ENCODE measurements at places on chromosomes 6 and 20.

DNA sequence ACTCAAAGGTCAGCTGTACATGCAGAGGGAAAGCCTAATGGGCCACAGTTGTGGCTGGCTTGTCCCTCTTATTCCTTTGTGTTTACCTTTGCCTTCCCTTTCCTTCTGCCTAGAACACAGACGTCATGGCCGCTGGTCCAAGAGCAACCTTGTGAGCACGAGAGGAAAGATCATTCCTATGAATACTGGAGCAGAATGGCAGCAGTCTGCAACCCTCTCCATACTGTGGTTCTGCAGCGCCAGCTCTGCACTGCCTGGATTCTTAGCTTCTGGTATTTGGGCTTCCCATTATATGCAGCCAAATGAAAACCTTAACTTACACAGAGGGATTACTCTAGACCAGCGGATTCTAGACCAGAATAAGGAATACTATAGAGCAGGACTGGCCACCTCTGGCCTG is 12.4 kb downstream of the TBC1D7 start:
- no peak for DNase-seq

DNA sequence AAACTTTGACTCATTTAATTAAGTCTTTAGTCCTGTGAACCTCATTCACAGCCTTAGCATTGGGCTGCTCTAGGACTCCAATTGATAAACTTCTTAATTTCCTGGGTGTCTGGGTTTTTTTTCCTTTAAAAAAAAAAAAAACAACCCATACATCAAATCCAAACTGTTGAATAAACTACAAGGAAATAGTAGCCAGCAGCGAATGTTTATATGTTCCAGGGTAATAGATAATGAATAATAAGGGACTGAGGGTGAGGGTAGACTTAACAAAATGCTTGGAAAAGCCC is 563.5 kb upstream of the AGPAT4 start:
- no peak for DNase-seq

GRCh38 chr6:39365281-39366074 is 43.0 kb upstream of the KCNK16 start:
- peak; percentile 77 for DNase-seq

- peak; percentile 65 for DNase-seq
These were observed 56.8 kb downstream of the NCOA3 start for GRCh38 chr20:47558295-47559066.

DNA sequence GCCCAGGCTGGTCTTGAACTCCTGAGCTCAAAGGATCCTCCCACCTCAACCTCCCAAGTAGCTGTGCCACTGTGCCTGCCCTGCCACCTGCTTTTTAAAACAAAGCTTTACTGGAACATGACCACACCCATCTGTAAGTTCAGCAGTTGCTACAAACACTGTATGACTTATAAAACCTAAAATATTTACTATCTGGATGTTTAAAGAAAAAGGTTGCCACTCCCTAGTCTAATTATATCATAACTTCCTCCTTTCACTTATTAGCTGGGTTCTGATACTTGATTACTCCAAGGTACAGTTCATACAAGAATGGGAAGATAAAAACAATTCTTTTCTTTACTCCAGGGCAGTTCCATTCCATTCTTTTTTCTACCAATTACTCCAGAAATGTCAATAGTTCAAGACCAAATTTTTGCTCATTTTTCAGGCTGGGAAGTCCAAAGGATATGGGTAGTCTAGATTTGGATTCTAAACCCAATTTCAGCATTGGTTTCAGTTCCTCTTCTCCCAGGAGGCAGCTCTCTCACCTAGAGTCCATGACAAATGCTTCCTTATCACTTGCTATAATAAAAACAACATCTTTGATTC is 63.1 kb downstream of the SEC63 start:
- no peak for DNase-seq

DNA sequence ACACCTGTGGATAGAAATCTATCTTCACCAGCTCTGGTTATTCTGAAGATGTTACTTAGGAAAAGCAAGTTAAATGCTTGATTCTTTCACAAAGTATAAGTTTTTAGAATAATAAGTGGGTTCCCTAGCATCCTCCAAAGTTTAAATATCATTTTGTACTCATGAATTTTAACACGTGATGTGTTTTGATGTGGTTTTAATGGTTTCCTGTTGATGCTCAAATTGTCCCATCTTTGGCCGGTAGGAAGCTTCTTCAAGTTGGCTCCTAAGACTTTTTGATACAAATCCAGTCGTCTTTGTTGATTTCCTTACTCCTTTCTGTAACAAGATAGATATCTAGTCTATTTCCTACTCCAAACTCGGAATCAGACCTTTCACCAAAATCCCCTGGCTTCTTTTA is 94.5 kb upstream of the STXBP5 start:
- DNase-seq: no peak

DNA sequence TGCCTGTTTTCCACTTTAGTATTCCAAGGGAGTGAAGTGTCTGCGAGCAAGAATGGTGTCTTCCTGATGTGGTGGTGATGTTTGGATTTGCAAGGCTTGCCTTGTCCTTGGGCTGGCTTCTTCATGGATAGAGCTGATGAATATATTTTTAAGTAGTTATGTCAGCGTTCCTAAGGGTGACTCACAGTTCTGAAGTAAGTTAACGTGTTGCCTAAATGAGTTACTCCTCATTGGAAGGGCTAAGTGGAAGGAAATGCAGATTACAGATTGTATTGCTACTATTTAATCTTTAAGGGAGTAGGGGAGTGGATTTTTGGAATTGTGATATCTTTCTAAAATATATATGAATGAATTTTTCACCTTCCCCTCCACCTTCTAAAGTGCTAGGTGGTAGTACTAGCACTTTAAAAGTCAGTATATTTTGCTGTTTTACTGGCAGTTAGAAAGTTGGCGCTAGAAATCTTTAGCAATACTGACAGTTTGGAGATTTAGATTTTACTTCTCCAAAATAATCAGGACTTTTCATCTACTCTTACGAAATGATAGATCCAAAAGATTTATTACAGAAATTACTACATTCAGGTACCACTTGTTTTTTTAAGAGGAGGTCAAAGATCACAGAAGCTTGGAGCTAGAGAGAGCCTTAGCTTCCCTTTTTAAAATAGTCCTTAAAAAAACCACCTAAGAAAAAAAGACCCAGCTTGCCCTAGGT is 197.4 kb downstream of the JARID2 start:
- DNase-seq: peak; percentile 84

- DNase-seq: peak; percentile 45
These were observed 25.3 kb downstream of the MBOAT1 start for GRCh38 chr6:20186981-20187380.

DNA sequence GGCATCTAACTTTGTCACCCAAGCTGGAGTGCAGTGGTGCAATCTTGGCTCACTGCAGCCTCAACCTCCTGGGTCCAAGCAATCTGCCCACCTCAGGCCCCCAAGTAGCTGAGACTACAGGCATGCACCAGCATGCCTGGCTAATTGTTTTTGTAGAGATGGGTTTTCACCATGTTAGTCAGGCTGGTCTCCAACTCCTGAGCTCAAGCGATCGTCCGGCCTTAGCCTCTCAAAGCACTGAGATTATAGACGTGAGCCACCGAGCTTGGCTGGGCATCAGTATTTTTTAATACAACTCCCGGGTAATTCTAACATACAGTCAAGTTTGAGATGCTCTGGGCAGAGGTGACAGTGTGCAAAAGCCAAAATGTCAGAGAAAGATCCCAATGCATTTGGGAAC is 73.5 kb downstream of the NFATC2 start:
- DNase-seq: no peak

DNA sequence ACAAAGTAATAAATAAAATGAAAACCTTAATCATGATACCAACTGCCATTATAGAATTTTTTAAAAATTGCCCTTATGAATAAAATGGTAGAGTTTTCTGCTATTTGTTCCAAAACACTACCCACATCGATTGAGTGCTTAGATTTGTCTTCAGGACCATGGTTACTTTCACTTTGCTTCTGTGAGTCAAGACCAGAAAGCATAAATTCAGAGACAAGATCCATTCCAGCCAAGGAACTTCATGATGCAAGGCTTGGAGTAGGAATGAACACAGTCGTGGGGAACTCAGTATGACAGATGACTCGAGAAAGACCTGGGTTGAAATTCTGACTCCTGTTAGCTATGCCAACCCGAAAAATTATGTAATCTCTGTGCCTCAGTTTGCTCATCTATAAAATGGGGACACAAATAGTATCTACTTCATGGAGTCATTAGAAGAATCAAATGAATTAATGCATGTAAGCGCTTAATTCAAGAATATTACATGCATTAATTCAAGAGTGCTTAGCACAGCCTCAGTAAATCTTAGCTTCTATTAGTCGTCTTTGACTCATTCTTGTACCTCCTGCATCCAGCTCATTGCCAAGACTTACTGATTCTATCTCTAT is 72.5 kb upstream of the MYLIP start:
- DNase-seq: peak; percentile 17

- DNase-seq: peak; percentile 62
These were observed 3.6 kb downstream of the SOX4 start for GRCh38 chr6:21596949-21597682.

DNA sequence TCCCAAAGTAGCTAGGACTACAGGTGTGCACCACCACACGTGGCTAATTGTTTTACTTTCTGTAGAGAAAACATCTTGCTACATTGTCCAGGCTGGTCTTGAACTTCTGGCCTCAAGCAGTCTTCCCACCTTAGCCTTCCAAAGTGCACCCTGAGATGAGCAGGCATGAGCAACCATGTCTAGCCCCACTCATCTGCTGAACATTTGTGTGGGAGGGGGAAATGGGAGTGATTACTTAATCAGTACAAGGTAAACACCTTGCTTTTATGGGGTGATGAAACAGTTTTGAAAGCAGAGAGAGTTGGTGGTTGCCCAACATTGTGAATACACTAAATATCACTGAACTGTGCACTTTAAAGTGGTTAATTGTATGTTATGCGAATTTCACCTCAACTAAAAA is 5.3 kb downstream of the APMAP start:
- DNase-seq: no peak

- no peak for DNase-seq
These were observed 751.3 kb upstream of the ADGRB3 start for GRCh38 chr6:67883500-67884366.

DNA sequence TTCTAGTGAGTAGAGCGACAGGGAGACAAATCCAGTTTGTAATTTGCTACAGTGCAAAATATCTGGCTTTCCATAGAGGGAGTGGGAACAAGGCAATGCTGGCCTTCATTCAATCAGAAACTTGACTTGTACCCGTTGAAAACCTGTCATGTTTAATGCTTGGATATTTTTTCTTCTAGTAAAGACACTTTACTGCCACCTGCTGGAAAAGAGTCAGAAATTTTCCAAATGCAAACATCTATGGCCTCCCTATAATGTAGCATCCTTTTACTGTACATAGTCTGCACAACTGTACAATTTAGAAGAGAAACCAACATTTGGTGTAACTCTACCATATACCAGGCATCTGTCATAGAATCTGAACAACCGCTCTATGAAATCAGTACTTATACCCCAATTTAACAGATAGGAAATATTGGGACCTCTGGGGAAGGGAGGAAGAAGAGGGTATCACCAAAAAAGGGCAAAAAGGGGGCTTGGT is 16.7 kb upstream of the TBC1D20 start:
- DNase-seq: peak; percentile 71

DNA sequence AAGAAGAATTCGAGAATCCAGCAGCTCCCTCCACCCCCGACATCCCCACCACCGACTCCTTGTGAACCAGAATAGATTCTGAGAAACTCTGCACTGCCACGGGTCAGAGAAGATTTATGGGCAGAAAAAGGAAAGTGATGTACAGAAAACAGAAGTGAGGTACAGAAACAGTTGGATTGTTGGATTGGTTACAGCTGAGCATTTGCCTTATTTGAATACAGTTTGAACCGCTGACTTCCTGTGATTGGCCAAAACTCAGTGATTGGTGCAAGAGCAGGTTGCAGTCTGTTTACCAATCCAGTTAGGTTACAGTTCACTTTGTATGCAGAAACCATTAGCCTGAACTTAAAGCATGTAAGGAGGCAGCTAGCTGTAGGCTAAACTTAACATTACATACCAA is 131.2 kb upstream of the HDDC2 start:
- no peak for DNase-seq

- no peak for DNase-seq
These were observed 3.9 kb upstream of the GATA5 start for GRCh38 chr20:62479656-62480055.

DNA sequence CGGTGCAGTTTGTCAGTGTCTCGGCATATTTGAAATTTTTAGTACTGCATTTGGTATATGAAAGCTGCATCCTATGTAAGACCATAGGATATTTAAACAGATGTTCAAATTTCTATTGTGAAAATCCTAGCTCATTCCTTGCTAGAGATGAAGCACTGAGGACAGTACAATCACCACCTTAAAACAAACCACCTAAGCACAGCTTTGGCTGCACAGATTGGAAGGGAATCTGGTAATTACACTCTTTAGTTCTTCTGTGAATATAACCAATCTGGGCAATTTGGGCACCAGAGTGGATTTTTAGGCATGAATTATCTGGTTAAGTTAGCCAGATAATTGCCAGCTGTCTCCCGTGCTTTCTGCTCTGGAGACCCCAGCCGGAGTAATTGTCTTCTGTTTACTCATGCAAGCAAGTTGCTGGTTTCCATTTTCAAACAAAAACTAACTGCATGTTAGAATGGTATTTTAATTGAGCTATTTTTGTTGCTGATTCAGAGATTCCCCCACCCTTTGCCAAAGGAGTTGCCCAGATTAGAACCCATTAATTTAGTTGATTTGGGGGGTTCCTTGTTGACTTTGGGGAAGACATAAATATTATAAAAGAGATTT is 36.9 kb downstream of the E2F3 start:
- DNase-seq: no peak

- DNase-seq: peak; percentile 19
These were observed at the start of gene GRIK2 for GRCh38 chr6:101393251-101393828. GRIK2 (plus strand) TSS chr6:101393708.

DNA sequence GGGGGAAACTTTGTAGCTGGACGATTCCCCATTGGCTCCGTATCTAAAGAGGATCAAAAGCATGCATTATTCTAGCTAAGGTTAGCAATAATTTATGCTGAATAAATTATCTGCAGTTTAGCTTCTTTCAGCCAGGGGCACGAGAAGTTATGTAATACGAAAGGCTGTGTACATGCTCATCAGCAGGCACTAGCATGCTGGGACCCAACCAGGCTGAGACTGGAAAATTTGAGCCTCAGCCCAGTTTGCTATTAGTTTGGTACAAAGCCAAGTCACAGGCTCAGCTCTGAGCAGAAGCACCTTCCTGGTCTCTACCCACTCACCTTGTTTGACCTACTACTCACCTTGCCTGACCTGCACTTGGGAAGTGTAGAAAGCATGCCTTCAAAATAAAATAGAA is 328.1 kb upstream of the ARID1B start:
- DNase-seq: no peak

GRCh38 chr6:15498640-15499039 is 164.2 kb downstream of the DTNBP1 start:
- no peak for DNase-seq

DNA sequence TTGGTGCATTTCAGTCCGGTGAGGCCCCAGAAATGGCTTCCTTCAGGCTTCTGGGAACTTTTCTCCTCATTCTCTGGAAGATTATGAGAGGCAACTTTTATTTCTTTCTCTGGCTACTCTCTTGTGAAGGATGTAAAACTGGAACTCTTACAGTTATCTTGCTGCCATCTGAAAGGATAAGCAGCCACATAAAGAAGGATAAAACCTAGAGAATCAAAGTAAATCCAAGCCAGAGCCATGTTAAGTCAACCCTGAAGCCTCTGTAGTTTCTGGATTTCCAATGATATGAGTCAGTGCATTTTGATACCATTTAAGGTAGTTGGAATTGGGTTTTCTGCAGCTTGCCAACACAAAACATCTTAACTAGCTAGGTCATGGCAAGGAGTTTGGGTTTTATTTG is 123.6 kb downstream of the MEI4 start:
- DNase-seq: no peak
